ENCODE measurements at places on chromosomes 6 and 20.

DNA sequence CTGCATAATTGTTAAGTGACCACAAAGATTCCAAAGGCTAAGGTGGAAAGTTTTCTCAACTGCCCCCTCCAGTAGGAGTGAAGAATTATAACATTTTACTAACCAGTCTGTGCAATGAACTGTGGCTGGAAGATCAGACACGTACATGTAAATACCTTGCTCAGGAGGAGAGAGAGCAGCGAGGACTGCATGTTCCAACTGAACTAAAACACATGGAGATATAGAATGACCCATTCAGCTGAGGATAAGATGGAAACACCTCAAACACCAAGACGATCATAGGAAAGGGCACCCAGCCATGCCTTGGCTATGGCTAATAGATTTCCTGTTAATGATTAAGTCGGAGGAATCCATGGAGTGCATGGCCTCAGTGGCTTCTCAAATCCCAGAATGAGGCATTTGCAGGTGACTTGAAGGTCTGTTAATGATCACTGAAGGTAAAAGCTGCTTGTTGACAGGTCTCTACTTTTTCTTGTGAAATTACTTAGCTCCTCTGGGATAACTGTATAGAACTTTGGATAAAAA is 875.6 kb downstream of the TFAP2A start:
- no peak for DNase-seq

- no peak for DNase-seq
These were observed 877.7 kb upstream of the CITED2 start for GRCh38 chr6:140252099-140252498.

DNA sequence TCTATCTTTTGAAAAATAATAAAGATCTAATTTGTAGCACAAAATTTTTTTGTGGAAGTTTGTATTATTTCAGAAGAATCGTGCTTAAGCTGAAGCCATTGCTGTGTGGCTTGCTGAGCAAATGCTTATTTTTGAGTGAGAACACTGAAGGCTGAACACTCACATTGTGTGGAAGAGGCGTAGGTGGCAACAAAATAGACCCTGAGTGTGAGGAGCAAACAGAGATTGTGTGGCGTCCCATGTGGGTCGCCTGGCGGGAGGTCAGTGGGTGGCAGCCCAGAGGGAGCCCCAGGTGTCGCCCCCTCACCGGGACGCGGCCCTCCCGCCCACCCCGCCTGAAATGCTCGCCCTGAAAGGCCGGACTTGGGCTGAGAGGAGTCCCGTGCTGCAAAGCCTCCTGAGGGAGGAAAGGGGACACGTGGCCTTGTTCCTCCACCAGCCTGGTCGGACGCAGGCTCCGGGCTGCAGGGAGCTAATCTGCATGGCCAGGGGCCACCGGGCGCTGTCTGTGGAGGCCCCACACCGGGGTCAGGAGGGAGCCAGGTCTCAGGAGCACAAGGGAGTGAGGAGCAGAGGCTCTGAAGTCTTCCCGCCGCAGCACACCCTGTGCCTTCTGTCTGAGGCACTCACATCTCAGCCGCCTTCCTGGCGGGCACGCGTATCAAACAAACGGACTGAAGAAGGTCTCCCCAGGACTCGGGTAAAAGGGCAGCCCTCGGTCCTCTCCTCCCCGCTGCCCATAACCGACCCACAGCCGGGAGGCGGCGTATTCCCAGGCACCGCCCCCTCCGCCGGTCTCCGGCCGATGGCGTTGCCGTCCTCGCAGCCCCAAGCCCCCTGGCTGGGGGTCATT is 15.9 kb downstream of the DDO start:
- DNase-seq = no peak

GRCh38 chr6:5537967-5538366 is 276.7 kb downstream of the FARS2 start:
- DNase-seq = no peak

GRCh38 chr20:6622041-6622440 is 145.4 kb upstream of the BMP2 start:
- no peak for DNase-seq

DNA sequence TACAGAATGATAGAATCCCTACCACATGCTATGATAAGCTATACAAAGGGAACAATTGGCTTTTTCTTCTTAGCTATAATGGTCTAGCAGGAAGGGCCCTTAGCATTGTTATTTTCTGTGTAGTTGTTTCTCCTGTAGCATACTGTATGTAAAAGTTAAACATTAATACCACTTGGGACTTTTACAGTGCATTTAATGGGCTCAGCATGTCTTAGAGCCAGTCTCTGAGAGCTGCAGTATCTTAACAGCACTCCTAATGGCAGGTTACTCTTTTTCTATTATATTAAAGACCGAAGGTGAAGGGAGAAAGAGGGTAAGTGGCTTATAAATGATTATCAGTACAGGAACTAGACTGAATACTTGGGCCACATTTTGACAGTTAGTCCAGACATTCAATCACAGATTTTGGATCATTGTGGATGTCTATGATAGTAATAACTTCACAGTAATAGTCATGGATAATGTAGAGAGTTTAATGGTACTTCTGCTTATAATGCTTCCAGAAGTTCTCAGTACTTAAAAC is 290.7 kb downstream of the PHF3 start:
- no peak for DNase-seq

DNA sequence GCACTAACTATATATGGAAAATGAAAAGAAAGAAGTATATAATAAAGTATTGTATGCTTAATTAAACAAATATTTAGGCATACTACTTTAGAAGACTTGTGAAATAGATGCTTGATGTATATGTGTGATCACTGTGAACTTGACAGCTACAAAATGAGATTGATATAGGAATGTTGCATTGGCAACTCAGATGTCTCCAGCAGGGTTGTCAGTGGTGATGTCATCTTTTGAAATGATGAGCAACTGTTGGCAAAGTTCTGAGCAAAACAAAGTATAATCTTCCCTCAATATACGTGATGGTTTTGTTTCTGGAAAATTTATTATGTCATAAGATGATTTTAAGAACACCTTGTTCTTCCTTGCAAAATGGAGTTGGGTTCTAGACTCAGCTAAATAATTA is 133.8 kb downstream of the ARID1B start:
- no peak for DNase-seq

DNA sequence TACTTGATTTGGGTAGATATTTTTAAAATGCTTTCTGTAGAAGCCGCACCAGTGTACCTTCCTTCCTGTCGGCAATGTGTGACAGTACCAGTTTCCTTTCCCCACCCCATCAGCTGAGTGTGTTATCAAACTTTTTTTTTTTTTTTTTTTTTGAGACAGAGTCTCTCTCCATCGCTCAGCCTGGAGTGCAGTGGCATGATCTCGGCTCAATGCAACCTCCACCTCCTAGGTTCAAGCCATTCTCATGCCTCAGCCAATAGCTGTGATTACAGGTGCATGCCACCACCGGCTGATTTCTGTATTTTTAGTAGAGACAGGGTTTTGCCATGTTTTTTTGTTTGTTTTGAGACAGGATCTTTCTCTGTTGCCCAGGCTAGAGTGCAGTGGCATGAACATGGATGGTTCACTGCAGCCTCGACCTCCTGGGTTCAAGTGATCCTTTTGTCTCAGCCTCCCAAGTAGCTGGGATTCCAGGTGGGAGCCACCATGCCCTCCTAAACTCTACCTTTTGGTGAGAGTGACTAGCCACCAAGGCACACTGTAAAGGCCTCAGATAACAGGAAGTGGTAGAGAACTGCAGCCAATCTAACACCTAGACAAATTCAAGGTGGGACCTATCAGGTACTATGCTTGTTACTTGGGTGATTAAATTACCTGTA is 26.5 kb upstream of the ZBTB22 start:
- DNase-seq = no peak

- DNase-seq = no peak
These were observed 213.2 kb downstream of the ERMARD start for GRCh38 chr6:169964486-169965180.

GRCh38 chr6:141969201-141969600 is 163.5 kb upstream of the GJE1 start:
- DNase-seq = no peak

GRCh38 chr6:14983599-14984518 is 262.0 kb upstream of the JARID2 start:
- DNase-seq = no peak

DNA sequence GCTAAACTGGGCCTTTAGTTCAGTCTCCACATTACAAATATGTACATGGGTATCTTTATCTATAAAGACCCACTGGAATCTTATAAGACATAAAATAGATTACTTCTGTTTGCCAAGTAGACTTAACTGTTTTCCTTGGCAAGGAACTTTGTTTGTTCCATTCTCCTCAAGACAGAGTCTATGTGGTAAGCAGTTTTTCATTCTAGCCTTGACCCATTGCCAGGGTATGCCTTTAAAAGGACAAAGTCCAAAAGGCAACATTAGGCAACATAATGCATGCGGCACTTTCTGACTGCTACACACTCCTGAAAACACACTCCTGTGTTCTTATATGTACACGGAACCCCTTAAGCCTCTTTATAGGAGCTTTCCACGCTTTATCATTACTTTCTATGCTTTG is 20.4 kb downstream of the VNN1 start:
- no peak for DNase-seq

DNA sequence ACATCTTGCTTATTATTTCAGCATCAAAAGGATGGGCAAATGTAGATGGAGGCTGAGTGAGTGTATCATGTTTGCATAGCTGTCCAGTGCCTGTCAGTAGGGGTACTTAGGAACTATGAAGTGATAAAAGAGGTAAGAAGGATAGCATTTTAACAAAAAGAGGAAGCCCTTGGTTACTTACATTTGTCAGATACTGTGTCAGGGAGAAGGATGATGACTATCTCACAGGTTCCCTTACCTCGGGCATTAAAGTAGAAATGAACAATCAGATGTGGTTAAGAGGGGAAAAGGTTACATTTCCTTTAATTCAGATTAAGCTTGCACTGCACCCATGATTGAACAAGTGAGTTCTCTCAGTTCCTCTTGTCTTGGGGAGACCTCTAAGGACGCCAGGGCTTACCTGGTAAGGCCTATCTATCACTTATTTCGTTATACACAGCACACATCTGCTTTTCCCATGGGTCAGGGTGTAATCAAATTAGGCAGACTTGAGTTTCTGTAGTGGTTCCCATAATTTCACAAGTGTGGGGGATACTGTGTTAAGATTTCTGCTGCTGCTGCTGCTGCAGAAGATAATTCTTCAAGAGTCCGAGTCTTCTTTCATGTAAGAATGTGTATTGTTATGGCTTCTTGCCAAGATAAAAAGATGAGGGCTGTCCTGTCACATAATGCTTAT is 4.5 kb downstream of the FOXO3 start:
- no peak for DNase-seq

DNA sequence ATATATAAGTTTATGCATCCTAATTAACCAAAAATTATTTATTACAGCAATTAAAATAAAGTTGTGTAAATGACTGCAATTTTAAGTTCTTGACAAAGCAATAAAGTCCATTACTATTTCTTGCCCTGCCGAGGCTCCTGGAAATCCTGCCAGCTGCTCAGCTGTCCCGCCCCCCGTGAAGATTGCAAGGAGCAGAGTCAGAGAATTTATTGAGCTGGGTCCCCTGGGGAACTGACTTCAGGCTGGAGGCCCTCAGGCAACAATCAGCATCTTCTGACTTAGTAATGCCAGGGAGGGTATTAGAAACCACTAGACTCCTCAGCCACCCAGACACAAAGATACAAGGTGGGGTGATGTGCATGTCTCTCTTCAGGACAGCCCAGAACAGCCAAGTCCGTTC is 92.3 kb downstream of the EDN3 start:
- DNase-seq = no peak

- DNase-seq = no peak
These were observed 193.9 kb downstream of the MMUT start for GRCh38 chr6:49269190-49269589.

GRCh38 chr6:89952686-89953085 is 58.4 kb downstream of the GJA10 start:
- DNase-seq = no peak

- DNase-seq = no peak
These were observed 212.2 kb upstream of the FOXA2 start for GRCh38 chr20:22796469-22797077.

- DNase-seq = no peak
These were observed 161.2 kb downstream of the KLHL32 start for GRCh38 chr6:97085772-97086171.

DNA sequence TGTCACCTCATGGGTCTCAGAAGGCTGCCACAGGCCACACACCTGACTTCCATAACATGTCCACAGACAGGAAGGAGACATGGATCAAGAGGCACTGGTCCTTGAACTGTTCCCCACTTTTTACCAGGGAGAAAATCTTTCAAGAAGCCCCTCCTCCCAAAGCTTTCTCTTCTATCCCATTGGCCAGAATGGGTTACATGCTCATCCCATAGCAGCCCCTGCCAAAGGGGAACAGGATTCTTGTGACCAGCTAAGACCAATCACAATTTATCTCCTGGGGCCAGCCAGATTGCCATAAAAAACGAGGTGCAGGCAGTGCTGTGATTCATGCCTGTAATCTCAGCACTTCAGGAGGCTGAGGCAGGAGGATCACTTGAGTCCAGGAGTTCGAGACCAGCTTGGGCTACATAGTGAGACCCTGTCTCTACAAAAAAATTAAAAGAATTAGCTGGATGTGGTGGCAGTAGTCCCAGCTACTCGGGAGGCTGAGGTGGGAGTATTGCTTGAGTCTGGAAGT is 59.4 kb downstream of the TMEM242 start:
- no peak for DNase-seq

Data from mesenteric fat pad (tissue), 1 donor.